RCC 7860 (cell line): ENCODE measurements at places on chromosomes 4 and X.
A peak's percentile ranks its signal among the peaks of the same experiment; 100 is the strongest.

DNA sequence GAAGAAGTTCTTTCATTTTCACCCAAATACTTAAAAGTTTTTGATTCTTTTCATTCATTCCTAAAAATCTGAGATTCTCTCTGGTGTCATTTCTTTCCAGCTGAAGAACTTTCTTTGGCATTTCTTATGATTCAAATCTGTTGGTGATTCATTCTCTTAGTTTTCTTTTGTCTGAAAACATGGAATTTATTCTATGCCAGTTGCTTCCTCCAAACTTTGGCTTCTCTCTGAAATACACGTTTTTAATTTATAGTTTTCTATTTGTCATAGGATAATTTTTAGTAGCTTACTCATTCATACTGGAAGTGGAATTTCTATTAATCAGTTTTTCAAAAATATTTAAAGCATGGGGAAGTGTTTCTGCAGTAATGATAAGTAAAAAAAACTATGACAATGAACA lies 1012.0 kb downstream of the RPA4 start:
- DNase-seq: peak; percentile 39

DNA sequence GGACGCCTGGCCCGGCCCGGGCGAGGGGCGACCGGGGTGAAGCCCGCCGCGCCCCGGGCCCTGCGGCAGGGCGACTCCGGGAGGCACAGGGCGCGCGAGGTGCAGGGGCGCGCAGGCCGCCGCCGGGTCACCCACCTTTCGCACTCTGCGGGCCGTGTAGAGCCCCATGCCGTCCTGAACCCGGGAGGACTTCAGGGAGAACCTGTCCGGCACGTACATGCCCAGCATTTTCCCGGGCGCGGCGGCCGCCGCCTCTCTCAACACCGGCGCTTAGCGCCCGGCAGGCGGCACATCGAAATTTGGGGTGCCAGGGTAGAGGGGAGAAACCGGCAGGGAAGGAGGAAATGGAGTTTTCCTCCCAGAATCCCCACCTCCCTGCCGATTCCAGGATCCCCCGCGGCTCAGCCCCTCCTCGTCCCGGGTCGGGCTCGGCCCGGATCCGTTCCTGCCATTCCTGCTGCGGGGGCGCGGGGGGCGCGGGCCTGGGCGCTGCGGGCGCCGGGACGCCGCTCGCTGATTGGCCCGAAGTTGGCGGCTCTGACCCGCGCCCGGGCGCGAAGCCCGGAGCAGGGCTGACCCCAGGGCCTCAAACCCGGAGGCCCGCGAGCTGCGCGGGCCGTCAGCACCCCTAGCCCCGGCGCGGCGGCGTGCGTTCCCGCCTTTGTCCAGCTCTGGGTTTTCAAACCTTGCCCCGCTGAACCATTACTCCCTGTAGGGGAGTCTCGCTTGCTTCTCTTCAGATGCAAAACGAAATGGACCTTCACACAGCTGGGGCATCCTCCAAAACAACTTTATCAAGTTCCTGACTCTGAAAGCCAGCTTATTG lies at the start of gene PRDM5:
PRDM5 (minus strand) TSS at position 346 of the 826 bp plus-strand sequence; CDS start at position 228, 118 bp downstream.
- no peak for DNase-seq

- DNase-seq: no peak
Measured at GRCh38 chr4:153409412-153409811, 56.7 kb upstream of the TMEM131L start.

DNA sequence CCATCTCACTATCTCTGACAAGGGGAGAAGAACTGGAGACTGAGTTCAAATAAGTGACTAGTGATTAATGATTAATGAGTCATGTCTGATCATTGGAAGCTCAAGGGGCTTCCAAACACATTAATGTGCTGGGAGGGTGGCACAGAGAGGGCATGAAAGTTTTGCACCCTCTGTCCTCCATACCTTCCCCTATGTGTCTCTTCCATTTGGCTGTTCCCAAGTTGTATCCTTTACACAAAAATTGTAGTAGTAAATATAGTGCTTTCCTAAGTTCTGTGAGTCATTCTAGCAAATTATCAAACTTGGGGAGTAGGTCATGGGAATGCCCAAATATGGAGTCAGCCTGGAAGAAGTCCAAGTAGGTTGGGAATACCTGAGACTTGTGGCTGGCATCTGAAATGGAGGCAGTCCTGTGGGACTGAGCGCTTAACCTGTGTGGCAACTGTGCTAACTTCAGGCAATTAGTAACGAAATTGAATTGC lies 4.1 kb upstream of the FAM200B start:
- peak; percentile 89 for DNase-seq

DNA sequence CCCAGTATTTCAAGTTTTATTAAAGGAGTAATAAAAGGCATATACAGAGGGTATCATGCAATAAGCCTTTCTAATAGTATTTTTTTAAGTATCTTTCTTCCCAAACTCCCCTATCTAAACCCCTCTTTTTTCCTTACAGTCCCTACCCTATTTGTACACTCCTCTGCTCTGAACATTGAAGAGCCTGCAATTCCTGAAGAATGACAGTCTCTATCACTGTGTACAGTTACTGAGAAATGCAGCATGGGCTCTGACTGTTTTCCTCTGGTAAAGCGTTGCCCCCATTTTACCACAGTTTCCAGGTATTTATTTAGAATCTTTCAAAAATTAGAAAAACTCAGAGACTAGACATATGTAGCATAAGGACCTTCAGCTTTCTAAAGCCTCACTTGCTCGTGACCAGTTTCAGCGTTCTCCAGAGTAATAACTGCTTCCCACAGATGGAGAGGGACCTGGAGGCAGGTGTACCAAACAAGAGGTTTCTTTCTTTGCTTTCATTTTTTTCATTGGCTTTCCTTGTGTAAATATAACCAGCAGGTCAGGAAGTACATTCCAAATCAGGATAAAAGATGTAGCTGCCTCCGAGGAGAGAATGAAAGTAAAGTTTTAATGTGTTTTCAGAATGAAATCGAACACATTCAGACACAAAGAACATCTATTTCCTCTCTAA lies 230.8 kb downstream of the CFAP299 start:
- no peak for DNase-seq

GRCh38 chr4:88963817-88964216 lies 93.2 kb downstream of the FAM13A start:
- DNase-seq: no peak

- no peak for DNase-seq
Measured at GRCh38 chr4:47737326-47737725, 100.5 kb downstream of the CORIN start.

DNA sequence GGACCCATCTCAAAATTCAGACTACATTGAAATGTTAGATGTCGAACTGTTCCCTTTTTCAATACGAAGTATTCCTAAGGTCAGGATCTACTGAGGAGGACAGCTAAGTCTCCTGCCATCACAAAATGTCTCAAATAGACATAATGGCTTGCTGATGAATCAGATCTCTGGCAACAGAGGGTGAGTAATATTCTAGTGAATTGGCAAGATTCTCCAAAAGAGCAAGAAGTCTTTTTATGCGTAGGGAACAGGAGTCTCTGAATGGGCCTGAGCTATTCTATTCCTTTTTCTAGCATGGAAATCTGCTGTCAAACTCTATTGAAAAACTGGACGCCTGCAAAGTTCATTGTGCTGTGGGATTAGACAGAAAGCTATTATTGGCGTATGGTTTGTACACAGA lies 145.4 kb downstream of the FNIP2 start:
- peak; percentile 55 for DNase-seq

DNA sequence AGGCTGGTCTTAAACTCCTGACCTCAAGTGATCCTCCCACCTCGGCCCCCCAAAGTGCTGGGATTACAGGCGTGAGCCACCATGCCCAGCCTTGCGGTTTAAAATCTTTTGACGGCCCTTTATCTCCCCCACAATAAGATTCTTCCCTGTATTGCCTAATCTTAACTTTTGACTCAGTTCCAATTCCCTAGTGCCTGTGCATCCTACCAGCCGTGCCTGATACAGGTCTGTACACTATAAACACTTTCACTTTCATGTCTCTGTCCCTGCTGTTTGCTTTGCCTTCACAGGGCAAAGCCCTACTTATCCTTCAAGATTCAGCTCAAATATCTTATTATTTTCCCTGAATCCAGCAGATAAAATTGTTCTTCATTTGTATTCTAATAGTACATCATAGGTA lies 74.6 kb downstream of the WDR44 start:
- no peak for DNase-seq
